ENCODE measurements at places on chromosomes 2 and 18.

GRCh38 chr2:159128191-159128590 is 158.3 kb downstream of the WDSUB1 start:
- no peak for DNase-seq

DNA sequence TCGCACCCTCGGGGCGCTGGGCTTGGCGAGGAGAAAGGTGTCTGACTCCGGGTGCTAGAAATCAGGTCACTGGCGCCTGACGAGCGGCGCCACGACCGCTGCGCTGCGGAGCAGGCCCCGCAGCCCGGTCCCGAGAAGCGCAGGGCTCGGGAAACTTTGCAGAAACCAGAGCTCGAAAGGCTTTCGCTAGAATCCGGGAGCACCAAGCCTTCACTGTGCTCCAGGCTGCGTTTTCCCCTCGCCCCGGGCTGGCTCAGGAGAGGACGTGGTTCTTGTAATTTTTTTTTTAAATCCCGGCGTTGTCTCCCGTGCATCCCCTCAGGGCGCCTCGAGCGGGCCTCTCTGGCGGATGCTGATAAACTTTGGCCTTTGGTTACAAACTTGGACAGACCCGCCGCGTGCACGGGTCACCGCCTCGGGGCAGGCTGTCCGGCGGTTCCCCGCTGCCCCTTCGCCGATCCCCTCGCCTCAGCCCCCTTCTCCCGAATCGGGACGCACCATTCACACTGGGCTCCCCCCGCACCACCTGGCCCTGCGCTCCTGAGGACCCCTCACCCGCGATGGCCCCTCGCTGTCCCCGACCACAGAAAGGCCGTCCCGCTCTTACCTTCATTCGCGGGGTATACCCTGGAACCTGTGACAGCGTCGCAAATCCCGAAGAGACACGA is 419 bp downstream of the EPHA4 start:
- DNase-seq = no peak

DNA sequence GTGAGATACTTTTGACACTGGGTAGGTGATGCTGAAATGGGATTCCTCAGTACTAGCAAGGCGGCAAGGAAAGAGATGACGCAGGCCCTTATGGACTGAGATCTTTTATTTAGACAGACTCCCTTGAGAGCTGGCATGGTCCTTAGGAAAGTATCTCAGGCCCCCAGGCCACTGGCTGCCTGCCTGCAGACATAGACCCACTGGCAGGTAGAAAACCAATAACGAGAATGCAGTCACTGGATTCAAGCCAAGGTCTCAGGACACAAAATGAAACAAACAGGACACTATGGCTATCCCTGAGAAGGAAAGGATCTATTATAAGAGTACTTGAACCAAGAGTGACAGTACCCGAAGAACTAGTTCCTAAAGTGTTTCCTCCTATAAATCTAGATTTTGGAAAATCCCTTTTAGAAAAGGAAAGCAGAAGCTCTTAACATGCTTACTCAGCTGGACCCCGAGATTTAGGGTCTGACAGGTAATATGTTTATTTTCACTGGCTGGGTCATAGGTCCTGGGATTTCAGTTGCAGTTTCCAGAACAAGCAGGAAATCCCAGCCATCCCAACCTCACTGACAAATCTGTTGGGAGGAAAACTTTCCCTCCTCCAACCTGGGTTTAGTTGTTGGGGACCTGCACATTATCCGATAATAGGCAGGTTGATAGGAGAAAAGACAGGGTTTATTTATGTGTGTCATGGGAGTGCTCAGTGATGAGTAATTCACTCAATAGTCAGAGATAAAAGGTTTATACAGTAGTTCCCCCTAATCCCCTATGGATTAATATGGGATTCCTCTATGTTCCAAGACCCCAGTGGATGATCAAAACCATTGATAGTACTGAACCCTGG is 44.5 kb downstream of the COMMD1 start:
- peak; percentile 79 for DNase-seq

DNA sequence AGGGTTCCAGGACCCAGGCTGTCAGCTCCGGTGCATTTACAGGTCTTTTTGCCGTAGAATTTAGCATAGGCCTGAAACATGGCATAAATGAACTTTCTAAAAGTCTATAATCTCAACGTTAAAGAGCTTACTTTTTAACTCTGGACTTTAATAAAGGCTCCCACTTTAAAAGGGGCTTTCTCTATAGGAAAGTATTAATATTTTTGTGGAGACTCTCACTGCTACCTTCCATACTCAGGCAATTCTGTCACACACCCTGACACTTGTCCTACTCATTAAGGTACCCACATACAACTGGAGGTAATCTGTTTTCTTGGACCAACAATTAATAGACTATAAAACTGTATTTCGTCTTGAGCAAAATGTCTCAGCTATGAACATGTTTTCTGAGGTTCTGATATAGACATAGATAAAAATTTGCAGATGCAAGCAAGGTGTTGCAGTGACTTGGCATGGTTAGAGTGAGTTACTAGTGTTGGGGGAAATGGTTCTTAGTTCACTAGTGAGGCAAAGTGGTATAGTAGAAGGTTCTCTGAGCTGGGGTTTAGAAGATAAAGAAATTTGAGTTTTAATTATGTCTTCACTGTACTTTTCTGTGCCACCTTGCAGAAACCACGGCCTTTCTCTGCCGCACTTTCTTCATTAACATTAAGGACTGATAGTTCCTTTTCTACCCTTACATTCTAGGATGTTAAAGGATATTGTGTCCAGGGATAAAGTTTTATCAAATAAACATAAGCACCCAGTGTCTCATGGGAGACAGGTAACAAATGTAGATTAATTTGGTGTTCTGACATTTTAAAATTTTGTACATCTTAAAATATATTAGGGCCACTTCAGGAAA is 10.8 kb upstream of the NR4A2 start:
- no peak for DNase-seq

DNA sequence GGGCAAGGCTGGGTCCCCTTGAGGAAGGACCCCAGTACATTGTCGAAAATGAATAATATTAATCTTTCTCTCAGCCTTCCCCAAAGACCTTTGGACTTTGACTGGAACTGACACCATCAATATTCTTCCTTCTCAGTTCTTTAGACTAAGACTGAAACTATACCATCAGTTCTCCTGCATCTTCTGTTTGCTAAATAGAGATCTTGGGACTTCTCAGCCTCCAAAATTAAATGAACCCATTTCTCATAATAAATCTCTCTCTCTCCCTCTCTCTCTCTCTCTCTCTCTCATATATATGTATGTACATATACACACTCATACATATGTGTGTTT is 39.7 kb upstream of the VRK2 start:
- no peak for DNase-seq

DNA sequence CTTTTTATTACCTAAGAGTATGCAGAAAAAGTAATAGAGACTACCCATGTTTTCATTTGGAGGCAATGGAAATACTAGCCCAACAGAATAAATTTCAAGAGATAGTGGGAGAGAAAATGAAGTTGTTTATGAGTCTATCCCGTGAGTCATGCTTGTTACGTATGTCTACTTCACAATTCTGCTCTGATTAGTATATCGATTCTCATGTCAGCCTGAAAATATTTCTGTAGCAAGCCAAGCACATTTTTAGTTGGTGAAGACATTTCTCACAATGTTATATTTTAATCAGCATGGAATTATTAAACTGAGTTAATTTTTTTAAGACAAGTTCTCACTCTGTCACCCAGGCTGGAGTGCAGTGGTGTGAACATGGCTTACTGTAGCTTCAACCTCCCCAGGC is 346.1 kb downstream of the RPRM start:
- DNase-seq = no peak

- peak; percentile 15 for DNase-seq
These were observed 24.5 kb downstream of the SLC66A2 start for GRCh38 chr18:79926715-79927606.

- no peak for DNase-seq
These were observed 78.9 kb downstream of the CD8B2 start for GRCh38 chr2:106566050-106566449.

GRCh38 chr18:46683252-46683651 is 26.2 kb upstream of the LOXHD1 start:
- no peak for DNase-seq

GRCh38 chr2:68230241-68231060 is 21.9 kb downstream of the PPP3R1 start:
- DNase-seq = no peak

GRCh38 chr18:36284671-36285295 is 12.7 kb upstream of the FHOD3 start:
- peak; percentile 64 for DNase-seq

DNA sequence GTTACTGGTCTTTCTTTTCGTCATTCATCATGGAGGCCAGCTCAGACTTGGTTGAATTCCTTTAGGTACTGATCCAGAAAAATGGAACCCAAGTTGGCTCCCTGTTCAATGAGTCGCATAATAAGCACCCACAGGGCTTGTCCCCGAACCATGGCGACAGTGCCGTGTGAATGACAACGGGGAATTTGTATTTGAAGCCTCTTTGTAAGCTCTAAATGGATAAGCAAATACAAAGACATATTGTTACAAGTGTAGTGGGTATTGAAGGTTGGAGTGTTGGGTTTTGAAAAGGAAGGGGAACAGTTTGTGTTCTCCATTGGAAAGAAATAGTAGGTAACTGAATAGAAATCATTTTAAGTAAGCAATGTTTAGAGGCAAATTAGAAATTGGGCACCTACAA is 288.9 kb downstream of the SLC4A3 start:
- no peak for DNase-seq

GRCh38 chr2:160305081-160305750 is 105.1 kb upstream of the ITGB6 start:
- no peak for DNase-seq
